Fibroblast of skin of scalp (primary cell): ENCODE measurements at places on chromosomes 12 and 14.

- peak; percentile 71 for DNase-seq
These were observed 308.0 kb downstream of the SLC6A15 start for GRCh38 chr12:84604551-84604950.

GRCh38 chr12:124685689-124686369 is 118.4 kb upstream of the NCOR2 start:
- peak; percentile 85 for DNase-seq

GRCh38 chr12:124150168-124150567 is 144.7 kb upstream of the RFLNA start:
- DNase-seq = no peak

DNA sequence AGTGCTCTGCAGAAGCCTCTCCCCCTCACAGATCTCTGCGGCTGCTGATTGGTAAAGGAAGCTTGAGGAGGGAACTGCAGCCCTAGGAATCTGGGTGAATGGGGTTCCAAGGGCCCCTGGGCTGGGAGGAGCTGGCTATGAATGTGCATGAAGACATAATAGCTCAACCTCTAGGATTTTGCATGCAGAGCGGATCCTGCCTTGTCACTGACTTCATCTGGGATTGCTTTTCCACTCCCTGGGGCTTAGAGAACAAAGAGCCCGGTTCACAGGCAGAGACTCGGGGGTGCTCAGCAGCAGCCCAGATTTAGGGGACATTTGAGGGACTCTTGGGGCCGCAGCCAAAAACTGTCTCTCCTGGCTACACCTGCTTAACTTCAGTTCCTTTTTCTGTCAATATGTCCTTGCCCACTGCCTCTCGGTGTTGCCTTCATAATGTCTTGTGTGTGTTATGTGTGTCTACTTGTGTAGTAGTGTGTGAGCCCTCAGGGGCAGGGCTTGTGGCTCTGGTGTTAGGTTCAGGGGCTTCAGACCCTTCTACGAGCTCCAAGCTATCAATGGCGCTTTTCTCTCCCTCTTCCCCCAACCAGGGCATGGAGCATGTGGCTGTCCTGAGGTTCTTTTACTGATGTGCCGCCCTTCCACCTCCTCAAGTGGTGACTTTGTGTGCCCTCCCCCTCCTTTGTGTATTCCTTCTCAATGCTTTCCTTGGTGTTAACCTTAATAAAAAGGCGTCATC is 1.9 kb downstream of the CCDC184 start:
- DNase-seq = peak; percentile 21

DNA sequence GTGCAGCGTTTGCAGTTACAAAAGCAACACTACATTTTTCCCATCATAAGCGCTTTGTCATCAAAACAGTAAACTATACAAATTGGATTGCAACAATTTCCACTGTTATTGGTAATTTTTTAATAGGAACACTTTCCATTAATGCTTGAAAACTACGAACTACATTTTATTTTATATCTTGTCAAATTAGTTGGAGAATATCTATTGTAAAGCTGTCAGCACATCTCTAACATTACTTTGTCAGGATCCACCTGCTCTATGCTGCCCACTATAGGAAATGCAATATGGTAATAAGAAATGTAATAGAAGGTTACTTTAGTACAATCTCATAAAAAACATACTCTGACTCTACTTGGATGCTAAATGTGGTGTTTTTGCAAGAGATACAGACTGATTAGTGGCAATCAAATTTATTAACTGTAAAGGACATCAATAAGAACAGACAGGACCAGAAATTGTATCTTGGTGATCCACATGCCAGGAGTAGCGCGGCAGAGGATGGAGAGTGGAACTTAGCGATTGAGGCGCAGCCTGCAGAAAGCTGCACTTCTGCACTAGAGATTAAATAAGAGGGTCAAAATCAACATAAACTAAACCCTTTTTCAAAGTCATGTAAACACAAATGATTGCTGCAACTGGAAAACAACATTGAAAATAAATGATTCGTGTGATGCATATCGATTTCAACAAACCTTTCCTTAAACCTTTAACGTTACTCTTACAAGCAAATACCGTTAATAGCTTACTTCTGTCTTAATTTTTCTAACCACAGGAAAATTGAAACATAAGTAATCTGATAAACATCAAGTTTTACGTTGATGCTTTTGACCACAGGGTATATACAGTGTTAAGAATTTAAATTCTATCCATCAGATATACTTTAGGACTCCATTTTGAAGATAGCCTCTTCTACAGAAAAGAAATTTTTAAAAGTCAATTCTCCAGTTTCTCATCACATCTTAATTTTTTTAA is 3.6 kb upstream of the ARID2 start:
- DNase-seq = peak; percentile 29
